Caco-2 (cell line): ENCODE measurements at places on chromosomes 2 and 18.

DNA sequence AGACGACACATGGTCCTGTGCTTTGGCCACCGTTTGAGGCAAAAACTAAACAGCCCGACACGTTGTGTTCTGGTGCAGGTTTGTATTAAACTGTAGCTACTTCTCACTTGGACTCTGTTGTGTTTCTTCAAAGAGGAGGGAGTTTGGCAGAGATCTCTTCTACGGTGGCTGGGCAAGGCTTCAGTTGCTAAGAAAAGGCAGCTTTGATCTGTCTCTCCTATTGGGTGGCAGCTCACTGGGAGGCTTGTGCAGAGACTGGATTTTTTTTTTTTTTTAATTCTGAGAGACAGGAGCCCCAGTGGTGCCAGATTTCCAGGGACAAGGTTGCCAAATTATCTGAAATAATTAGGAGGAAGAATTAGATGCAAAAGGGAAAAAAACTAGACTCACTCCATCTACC, 20.2 kb upstream of the MAPRE3 start:
- no peak for DNase-seq

DNA sequence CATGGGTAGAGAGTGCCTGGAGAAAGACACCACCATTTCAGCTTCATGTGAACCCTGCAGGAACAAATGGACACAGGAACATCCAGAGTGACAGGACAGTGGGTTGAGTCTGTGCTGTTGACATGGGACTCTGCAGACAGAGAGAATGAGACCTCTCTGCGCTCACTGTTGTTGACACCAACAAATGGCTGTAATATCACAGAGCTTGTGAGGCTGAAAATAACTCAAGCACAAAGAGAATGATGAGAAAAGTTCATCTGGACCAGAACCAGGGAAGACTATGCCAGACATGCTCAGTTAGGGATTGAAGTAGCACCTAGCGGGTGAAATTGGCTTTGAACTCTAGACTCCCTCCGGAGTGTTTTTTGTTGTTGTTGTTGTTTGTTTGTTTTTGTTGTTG, 37.0 kb upstream of the YWHAQ start:
- DNase-seq: no peak

GRCh38 chr2:172893671-172894070, 158.0 kb downstream of the RAPGEF4 start:
- DNase-seq: no peak

DNA sequence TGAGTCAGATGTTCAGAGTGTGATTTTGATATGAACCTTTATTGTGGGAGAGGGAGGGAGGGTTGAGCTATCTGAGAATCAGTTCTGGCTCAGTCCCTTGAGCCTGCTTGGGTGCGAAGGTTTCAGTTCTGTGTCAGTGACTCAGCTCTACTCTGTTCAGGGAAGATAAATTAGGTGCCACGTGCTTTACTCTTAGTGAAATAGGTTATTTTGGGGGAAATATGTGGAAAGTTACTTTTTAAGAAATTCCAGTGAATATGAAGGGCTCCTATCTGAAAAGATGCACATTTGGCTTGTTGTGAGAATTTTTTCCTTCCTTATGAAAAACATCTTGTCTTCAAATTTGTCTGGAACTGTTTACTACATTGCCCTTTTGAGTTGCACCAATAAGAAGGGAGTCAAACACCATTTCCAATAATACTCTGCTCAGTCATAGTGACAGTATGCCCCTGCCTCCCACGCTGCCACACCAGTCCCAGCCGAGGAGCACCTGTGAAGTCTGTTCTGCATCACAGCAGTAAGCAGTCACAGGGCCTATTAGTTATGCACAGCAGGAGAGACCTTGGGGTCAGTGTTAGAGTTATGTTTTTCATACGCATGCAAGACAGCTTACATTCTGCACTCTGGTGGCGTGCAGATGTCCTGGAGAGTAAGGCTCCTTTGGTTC, 32.8 kb upstream of the DNAH7 start:
- no peak for DNase-seq

DNA sequence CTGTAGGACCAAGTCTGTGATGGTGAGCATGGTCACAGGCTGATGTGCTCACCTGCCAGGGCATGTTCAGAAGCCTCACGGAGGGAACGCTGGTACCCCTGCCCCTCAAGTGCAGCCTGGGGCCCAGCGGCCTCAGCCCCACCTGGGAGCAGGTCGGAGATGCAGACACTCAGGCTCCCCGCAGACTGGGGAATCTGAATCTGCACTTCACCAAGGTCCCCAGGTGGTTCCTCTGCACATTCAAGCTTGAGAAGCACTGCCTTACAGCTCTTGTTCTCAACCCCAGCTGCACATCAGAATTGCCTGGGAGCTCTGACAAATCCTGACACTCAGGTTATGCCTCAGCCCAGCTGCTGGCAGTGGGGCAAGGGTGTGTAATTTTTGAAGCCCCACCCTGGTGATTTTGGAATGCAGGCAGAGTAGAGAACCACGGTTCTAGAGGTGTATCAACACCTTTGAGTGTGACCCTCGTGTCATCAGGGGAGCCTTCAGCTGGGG, 54.8 kb downstream of the CRACDL start:
- DNase-seq: no peak

DNA sequence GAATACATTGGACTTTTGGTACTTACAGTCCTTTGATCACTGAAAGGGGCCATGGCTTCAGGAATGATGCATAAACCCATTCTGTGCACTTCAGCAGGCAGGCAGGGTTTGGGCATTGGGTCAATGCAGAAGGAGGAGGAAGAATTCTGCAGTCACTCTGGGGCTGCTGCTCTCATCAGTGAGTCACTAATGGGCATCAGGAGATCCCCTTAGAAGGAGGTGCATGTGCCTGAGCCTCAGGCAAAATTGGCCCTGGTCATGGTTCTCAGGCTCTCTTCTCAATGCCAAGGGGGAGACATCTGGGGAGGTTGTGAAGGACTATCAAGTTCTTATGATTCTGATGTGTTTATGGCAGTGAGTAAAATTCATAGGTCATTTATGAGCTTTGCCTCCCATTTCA, 52.0 kb upstream of the TNP1 start:
- DNase-seq: no peak

DNA sequence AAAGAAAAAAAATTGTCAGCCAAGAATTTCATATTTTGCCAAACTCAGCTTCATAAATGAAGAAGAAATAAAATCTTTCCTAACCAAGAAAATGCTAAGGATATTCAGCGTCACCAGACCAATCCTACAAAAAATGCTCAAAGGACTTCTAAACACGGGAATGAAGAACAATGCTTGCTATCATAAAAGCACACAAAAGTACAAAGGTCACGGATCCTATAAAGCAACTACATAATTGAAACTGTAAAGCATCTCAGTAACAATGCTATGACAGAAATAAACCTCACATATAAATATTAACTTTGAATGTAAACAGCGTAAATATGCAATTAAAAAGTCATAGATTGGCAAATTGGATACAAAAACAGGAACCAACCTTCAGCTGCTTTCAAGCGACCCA, 1314.6 kb upstream of the GYPC start:
- DNase-seq: no peak

DNA sequence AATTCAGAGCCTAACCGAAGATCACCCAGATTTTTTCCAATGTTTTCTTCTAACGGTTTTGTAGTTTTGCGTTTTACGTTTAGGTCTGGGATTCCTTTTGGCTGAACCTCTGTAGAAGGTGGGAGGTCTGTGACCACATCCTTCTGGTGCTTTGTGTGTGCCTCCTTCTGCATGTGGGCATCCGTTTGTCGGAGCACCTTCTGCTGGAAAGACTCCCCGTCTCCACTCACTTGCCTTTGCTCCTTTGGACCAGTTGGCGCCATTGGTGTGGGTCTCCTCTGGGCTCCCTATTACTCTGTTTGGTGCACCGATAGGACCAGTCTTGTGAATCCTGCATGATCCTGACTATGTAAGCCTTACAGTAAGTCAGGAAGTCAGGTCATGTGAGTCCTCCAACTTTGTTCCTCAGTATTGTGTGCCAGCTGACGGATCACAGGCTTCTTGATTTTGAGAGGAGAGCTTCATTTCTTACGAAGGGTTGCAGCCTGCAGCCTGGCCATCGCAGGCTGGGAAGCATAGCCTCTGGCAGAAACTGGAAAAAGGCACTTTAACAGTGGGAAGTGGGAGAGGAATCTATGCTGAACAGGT, 13.6 kb downstream of the AQP12A start:
- no peak for DNase-seq

GRCh38 chr2:182186132-182186735, 200.6 kb downstream of the PPP1R1C start:
- peak; percentile 52 for DNase-seq

DNA sequence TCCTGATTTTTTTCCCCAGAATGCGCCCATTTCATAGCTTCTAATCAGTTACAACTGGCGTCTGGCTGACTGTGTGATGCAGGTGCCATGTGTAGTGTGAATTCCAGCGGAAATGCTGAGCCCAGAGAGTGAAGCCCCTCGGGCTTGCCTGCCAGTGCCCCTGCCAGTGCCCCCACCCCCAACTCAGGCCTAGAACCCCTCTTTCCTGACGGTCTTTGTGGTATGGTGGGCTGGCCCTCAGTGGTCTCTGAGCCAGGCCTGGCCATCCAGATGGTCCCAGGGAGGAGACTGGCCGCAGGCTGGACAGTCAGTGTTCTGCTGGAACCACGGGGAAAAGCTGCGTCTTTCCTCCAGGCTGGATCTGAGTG, 3.1 kb downstream of the RAMP1 start:
- DNase-seq: no peak

DNA sequence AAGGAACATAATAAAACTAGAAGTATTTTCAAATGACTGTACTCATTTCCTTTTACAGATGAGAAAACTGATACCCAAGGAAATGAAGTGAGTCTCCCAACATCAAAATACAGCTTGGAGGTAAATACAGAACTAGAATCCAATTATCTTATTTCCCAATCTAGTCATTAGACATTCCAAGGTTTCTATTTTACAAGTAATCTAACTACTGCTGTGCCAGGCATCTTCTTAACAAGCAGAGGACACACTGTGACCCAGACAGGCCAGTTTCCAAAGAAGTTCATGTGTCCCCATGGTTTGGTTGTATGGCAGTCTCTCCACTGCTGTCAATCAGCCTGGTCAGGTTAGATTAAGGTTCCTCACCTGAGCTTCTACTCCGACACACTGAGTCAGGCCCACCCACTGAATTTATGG, 143.5 kb downstream of the THADA start:
- DNase-seq: no peak

GRCh38 chr2:23566241-23567142, 181.5 kb downstream of the KLHL29 start:
- DNase-seq: peak; percentile 55

GRCh38 chr2:47274054-47274782, 119.1 kb upstream of the STPG4 start:
- DNase-seq: no peak

- DNase-seq: no peak
These were observed 31.8 kb upstream of the PLEKHM3 start for GRCh38 chr2:208057108-208057507.

DNA sequence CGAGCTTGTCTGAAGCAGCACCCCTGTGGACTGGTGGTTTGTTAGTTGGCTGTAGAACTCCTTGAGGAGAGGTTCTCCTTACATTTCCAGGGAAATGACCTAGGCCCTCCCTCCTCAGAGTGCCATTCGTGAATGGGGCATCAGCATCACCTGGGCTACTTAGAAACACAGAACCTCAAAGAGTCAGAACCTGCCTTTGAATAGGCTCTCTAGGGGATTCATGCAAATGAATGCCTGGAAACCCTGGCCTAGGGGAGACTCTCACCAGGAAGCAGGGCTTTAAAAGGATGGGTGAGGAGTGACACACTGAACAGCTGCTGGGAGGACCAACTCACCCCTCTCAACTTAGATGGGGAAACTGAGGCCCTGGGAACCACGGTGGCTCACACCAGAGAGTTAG, 2.1 kb upstream of the MOCOS start:
- no peak for DNase-seq

DNA sequence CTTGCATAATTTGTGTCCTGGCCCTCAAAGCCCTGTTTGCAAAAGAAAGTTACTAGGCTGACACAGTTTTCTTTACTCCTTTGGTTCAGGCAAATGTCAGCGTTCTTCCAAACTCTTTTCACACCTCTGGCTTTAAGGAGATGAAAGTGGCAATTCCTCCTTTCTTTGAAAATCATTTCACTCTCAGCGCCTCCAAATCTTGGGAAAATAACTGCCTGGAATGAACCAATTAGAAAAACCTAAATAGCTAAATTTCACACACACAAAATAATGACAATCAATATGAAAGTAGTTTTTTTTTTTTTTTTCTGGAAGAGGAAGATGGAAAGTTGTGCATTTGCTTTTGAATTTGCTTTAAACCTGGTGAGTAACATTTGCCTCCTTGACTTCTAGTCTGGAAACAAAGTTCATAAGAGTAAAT, 1.7 kb downstream of the MEIS1 start:
- no peak for DNase-seq

GRCh38 chr2:239120664-239121063, 272.8 kb downstream of the TWIST2 start:
- DNase-seq: no peak

DNA sequence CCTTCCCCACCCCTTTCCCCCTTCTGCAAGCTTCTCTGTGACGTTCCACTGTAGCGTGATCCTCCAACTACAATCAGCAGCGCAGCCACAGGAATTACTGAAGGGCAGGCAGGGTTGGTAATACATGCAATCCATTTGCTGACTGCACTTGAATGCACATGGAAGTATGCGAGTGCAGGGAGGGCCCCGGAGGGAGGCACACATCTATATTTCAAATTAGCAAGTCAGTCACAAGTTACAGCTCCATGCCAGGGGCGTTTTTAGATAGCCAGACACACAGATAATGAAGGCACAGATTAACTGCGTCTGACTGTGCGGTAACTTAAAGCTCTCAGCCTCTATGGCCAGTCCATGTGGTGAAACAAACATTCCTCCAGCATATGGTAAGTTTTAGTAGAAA, 209.2 kb upstream of the GATA6 start:
- no peak for DNase-seq

- DNase-seq: peak; percentile 8
These were observed 261.9 kb upstream of the EPHA4 start for GRCh38 chr2:221833966-221834365.

- DNase-seq: no peak
These were observed at the start of gene AOX1 for GRCh38 chr2:200585730-200586643. Gene AOX1 (plus strand): TSS chr2:200586014. CDS start chr2:200586109, 95 bp downstream.

DNA sequence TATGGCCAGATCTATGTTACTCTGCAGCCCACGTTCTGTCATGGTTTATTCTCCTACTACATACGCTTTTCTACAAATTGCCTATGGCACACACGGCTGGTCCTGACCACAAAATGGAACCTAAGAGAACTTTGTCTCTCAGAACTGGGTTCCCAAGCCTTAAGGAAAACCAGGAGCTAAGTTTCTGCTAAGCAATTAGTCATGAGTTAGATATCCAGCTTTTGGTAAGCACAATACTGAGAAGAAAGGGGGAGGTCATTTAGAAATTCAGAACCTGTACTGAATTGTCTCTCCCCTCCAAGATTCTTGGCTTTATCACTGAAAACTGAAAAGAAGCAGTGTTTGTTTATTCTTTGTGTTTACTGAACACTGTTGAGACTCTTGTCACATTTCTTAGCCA, 283.5 kb upstream of the TANK start:
- no peak for DNase-seq

DNA sequence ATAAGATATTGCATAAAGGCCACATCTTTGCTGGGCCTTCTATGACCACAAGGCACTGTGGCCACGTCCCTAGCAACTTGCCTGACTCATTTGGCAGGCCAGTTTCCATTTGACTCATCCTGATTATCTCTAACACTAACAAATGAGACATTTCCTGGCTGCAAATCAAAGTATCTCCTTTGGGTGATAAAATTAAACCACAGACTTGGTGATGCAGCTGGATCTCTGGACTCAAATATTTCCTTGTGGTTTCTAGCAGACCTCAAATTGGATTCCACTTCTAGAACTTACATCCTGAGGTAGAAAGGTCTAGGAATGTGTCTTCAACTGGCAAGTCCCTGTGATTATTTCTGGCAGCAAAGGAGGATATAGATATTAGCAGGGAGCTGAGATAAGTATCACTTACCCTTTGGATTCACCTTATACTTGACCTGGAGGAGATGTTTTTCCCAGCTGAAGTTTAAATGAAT, 167.9 kb upstream of the NXPH2 start:
- no peak for DNase-seq
